ENCODE measurements at places on chromosomes 12 and 14. TPM values are rescaled to one million over a fixed set of nuclear protein-coding genes. Genes with fewer than 3 reads are reported as not detected.

Gene TRHDE
- 27.9 TPM for polyA plus RNA-seq

Gene CPNE8
- 11.7 TPM for polyA plus RNA-seq

Gene CCDC197
- not detected for polyA plus RNA-seq

Gene DRAM1
- 23.0 TPM for polyA plus RNA-seq

Gene DNAL1
- polyA plus RNA-seq, result 23.9 TPM

Gene GDF3
- polyA plus RNA-seq, result 0.96 TPM

Gene PTPRB
- polyA plus RNA-seq, result 23.2 TPM

Gene FBXO33
- polyA plus RNA-seq, result 10.6 TPM

GRCh38 chr12:114794049-114794558, 110.1 kb upstream of the TBX3 start:
- DNase-seq, result no peak

DNA sequence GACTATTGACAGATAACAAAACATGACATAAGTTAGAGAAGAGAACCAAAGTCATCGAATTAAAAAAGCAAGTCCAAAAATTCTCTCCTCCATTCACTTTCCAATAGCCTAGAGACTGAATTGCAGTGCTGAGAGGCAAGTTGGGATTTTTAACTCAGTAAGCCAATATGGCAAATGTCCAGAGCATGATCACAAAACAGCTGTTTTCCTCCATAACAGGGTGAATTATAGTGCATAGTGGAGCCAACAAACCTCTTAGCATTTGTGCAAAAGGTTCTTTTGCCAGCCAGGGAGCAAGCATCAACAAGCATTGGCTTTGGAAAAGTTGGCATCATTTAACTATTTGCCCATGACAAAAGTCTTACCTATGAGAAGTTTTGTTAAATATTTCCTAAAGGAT, 458.8 kb upstream of the NOVA1 start:
- no peak for DNase-seq

DNA sequence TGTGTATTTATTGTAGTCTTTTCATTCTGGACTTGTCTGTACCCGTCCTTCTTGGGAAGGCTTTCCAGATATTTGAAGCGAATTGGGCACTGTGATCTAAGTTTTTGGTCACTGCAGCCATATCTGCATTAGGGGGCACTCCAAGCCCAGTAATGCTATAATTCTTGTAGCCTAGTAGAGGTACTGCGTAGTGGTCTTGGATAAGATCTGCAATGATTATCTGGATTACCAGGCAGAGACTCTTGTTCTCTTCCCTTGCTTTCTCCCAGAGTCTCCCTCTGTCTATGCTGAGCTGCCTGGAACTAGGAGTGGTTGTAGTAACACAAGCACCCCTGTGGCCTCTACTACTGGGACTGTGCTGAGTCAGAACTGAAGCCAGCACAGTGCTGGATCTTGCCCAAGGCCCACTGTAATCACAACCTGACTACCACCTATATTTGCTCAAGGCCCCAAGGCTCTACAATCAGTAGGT, 30.0 kb downstream of the SLC38A2 start:
- DNase-seq, result no peak

GRCh38 chr12:84507956-84508850, 404.4 kb downstream of the SLC6A15 start:
- no peak for DNase-seq

GRCh38 chr14:92175811-92176210, 54.0 kb downstream of the CPSF2 start:
- no peak for DNase-seq

DNA sequence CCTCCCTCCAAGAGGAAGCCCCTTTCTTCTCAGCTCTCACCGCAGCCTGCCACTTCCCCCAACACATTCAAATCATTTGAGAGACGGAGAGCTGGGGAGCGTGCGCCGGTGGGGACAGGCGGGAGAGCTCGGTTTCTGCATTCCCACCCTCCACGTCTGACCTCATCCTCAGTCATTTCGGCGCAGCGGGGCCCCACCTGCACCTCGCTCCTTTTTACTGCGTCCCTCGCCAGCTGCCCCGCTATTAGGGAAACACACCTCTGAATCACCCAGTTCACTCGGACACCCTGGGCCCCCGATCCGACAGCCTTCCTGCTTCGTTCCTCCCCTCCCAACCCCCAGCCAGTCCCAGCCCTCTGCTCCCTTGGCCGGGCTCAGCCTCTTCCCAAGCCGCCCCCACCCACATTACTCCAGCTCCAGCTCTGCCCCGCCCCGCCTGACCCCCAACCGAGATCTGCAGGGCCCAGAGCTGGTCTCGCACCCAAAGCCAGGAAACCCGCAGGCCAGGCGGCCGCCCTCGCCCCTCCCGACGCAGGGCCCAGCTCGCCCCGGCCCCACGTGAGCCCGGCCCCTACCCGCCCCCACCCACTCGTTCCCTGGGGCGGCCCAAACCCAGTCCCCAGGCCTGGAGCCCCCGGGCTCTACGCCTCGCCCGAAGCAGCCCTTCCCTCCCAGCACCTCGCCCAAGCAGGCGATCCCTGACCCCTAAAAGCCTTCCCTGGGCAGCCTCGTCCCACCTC, 783 bp downstream of the CORO1C start:
- DNase-seq, result no peak

- DNase-seq, result no peak
Measured at GRCh38 chr12:88416786-88417185, 163.5 kb downstream of the KITLG start.

GRCh38 chr12:51970904-51971646, 19.6 kb downstream of the ACVR1B start:
- no peak for DNase-seq

DNA sequence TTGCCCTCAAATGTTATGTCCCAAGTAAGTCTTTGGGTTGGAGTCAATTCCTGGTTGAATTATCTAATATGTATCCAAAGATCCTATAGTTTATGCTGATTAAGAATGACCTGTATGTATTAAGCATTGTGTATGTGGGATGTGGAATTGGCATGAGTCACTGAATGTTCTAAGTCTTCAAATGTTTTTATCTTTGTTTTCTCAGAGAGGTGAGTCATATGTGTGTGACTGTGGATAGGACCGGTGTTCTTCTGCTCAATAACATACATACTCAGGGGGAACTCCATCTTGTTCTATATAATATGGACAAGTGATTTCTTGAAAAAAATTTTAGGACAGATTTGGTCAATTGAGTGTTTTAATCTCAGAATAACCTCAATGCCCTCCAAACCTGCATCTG, 57.9 kb downstream of the NAV3 start:
- no peak for DNase-seq

- no peak for DNase-seq
Measured at GRCh38 chr12:12191008-12191407, 75.8 kb downstream of the LRP6 start.

GRCh38 chr14:43640718-43641267, 866.3 kb downstream of the FSCB start:
- DNase-seq, result no peak

- no peak for DNase-seq
Measured at GRCh38 chr14:106218174-106218573, 691.8 kb downstream of the TMEM121 start.

DNA sequence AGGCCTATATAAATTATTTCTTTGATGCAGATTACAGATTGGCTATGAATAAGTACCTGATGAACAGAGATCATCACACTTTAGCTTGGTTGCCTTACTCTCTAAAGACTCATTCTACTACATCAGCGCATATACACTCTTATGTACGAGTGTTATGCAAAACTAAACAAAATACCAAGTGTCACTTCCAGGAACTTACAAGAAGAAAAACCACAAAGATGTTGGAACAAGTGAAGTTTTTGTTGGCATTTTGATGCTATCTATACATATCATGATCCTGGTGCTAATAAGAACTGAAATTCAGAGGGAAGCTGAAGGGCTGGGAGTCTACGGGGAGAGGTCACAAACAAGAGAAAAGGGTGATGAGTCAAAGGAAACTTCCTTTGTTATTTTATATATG, 47.9 kb upstream of the CERS5 start:
- DNase-seq, result no peak

- peak; percentile 21 for DNase-seq
Measured at GRCh38 chr14:96762650-96763049, 34.5 kb upstream of the VRK1 start.

GRCh38 chr14:24806061-24806678, 172.2 kb upstream of the GZMB start:
- peak; percentile 51 for DNase-seq

DNA sequence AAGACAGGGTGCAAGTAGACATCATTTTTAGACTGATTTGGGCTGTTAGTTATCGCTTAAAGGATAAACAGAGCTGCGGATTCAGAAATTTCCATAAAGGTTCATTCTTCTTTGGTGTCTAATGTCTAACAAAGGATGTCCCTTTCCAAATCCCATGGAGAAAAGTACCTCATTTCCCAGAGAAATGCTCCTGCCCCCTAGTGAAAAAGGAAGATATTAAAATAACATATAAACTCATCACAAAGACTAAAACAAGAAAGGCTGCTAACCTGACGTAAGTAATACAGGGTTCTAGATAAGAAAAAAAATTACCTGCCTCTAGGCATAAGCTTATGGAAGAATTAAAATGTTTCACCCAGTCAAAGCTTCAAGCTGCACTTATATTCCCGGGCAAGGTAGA, 22.8 kb downstream of the ARMH4 start:
- DNase-seq, result no peak
